A673 (cell line): ENCODE measurements at places on chromosomes 13 and 19. TPM values are rescaled to one million over a fixed set of nuclear protein-coding genes. Genes with fewer than 3 reads are reported as not detected.

- H3K27me3 ChIP-seq: no peaks in the 10 kb centered on the region
- no peak for DNase-seq
- no peak overlapping the region for H3K27ac ChIP-seq
- no peaks in the 10 kb centered on the region for H3K36me3 ChIP-seq
Measured at GRCh38 chr13:112481458-112481857, 105.3 kb downstream of the SPACA7 start.

- no peaks in the 10 kb centered on the region for H3K36me3 ChIP-seq
- no peak overlapping the region for H3K27ac ChIP-seq
- no peaks in the 10 kb centered on the region for H3K4me1 ChIP-seq
- no peak for DNase-seq
- H3K27me3 ChIP-seq: no peaks in the 10 kb centered on the region
Measured at GRCh38 chr13:28031896-28032288, 43.4 kb upstream of the URAD start.

- H3K36me3 ChIP-seq: no peaks in the 10 kb centered on the region
- peak overlapping the region; percentile 43 for H3K4me3 ChIP-seq
- H3K27ac ChIP-seq: peak overlapping the region; percentile 13
- H3K4me1 ChIP-seq: no peaks in the 10 kb centered on the region
Measured at GRCh38 chr13:52599848-52600603, 42.2 kb upstream of the HNRNPA1L2 start.

Gene CGB2
- not detected in 2 replicates for total RNA-seq

Gene HOMER3
- 23.9 and 31.0 TPM in 2 replicates for total RNA-seq

DNA sequence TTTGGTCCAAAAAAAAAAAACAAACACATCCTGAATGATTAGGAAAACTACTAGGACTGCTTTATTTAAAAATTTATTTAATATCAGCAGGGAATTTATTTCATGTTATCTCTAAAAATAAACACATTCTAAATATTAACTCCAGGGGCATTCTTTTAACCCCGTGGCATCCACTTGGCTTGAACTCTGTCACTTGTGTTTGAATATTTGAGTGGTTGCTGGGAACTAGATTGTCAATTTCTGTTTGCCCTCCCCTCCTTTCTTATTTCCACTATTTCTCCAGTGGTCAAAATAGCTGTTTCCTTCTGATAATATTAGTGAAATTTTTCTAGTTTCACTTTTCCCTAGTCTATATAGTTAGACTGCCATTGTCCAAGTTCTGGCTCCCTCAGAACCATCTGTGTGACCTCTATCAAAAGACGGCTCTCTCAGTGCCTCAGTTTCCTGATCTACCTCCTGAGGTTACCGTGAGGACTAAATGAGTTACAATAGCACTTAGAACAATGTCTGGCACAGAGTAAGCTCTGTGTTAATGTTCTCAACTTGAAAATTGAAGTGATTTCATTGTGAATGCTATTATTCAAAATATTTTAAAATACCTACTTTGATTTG is 107.3 kb downstream of the FGF14 start:
- no peaks in the 10 kb centered on the region for H3K27me3 ChIP-seq
- no peak for DNase-seq
- H3K4me3 ChIP-seq: no peak overlapping the region
- peaks cover 36% of the 10 kb centered on the region for H3K4me1 ChIP-seq

- H3K4me1 ChIP-seq: peaks cover 21% of the 10 kb centered on the region
- no peak overlapping the region for H3K27ac ChIP-seq
- H3K4me3 ChIP-seq: no peak overlapping the region
- no peaks in the 10 kb centered on the region for H3K27me3 ChIP-seq
- H3K36me3 ChIP-seq: peaks cover 44% of the 10 kb centered on the region
Measured at GRCh38 chr19:2274931-2275535, 6.9 kb downstream of the PEAK3 start.

DNA sequence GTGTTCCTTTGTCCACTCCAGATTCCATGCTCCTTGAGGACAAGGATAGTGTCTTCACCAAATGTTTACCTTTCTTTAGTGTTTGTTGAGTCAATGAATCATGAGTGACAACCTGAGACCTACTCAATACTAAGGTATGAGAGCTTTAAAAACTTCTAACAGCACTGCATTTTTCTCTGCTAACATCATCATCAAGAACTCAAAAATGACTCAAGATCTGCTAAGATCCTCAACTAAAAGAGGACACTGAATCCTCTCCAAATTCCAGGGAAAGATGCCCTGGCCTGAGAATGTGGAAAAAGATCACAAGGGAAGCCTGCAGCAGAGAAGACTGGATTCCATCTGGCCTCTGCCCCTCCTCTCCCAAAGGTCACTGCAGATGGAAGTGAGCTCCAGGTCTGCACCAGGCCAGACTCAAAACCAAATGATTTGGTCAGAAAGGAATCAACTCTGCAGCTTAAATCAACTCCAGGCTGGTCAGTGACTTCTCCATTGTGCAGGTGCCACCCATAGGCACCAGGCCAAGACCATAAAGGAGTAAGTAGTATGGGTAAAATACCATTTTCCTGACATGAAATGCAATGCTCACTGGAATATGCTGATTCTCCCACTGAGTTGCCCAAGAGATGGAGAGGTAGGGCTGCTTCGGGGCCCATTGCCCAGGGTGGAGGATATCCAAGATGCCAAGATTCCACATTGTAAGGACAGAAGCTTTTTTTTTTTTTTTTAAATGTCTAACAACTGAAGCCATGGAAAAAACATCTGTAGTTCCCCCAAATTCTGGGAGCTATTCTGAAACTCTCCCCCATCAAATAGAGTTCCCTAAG is 89.5 kb upstream of the DOCK9 start:
- no peak overlapping the region for H3K4me3 ChIP-seq
- H3K27me3 ChIP-seq: no peaks in the 10 kb centered on the region

- no peaks in the 10 kb centered on the region for H3K27me3 ChIP-seq
- no peak overlapping the region for H3K27ac ChIP-seq
- peak; percentile 70 for DNase-seq
Measured at GRCh38 chr19:38952395-38953165, 21.8 kb downstream of the MRPS12 start.

DNA sequence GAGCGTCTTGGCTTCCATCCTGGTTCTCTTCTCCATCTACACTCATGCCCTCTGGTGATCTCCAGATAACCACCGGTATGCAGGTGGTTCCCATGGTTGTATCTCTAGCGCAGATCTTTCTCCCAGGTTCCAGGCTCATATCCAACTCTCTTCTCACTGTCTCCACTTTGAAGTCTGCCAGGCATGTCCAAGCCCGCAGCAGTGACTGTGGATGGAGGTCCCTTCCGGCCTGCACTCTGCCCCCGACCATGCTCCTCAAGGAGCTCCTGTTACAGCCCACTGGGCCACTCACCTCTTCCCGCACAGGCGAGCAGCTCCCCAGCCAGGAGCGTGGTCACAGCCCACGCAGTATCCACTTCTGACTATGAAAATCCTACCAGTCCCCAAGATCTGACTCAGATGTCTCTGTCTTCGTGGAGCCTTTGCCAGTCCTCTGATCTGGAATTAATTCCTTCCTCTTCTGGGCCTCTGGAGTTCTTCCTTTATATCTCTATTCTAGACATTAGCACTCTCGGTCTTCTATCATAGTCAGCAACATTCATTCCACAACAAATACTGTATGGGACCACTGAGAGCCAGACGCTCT is 100.2 kb downstream of the TEX26 start:
- no peak overlapping the region for H3K27ac ChIP-seq
- H3K36me3 ChIP-seq: no peaks in the 10 kb centered on the region
- H3K27me3 ChIP-seq: no peaks in the 10 kb centered on the region
- peaks cover 8% of the 10 kb centered on the region for H3K4me1 ChIP-seq
- H3K4me3 ChIP-seq: no peak overlapping the region

- no peaks in the 10 kb centered on the region for H3K36me3 ChIP-seq
- H3K27ac ChIP-seq: no peak overlapping the region
- H3K27me3 ChIP-seq: no peaks in the 10 kb centered on the region
Measured at GRCh38 chr19:6064336-6065073, 45.8 kb downstream of the RFX2 start.

DNA sequence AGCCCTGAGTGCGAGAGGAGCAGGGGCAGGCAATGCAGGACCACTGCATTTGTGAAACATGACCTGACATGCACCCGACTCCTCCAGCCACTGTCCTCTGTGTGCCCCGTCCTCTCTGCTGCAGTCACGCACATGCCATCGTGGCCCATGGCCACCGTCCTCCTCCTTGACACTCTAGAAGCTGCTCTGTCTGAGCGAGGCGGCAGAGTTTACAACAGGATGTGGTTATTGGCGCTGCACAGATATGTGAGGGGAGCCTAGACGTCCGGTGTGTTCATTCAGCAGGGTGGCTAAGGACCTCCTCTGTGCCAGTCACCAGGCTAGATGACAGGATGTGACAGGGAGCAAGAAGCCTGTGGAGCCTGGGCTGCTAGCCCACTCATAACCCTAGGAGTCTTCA is 277.8 kb downstream of the FOXO1 start:
- no peak overlapping the region for H3K27ac ChIP-seq
- DNase-seq: no peak
- no peaks in the 10 kb centered on the region for H3K4me1 ChIP-seq
- no peak overlapping the region for H3K4me3 ChIP-seq
- H3K27me3 ChIP-seq: no peaks in the 10 kb centered on the region

DNA sequence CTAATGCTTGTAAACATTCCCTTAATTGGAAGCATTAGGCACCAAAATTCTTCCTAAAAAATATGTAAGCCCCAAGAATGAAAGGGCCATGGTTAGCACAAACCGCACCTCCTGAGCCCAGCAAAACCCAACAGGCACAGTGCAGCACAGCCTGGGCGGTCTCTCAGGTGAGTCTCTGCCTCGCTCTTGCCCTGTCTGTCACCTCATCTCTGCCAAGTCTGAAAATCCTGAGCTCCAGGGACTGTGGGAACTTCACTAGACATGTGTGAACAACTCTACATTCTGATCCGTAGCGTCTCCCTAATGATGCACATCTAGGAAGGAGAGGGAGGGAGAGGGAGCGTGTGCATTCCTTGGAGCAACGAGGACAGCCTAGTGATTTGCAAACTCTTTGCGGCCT is 88.8 kb upstream of the GJB6 start:
- H3K27ac ChIP-seq: no peak overlapping the region
- H3K36me3 ChIP-seq: no peaks in the 10 kb centered on the region
- no peak overlapping the region for H3K4me3 ChIP-seq
- H3K4me1 ChIP-seq: no peaks in the 10 kb centered on the region
- H3K27me3 ChIP-seq: peaks cover 12% of the 10 kb centered on the region

DNA sequence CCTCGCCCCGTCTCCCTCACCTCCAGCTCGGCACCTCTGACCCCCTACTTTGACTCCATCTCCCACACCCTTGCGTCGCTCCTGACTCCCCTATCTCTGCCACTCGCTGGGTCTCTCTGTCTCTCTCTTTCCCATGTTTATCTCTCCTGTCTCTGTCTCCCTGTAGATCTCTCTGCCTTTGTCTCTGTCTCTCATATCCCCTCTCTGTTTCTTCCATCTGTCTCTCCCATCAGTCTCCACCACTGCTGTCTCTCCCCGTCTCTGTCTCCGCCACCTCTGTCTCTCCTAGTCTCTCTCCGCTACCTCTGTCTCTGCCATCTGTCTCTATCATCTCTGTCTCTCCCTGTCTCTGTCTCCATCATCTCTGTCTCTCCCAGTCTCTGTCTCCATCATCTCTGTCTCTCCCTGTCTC is 12.4 kb upstream of the BBC3 start:
- H3K4me1 ChIP-seq: peaks cover 15% of the 10 kb centered on the region
- H3K36me3 ChIP-seq: no peaks in the 10 kb centered on the region
- peak overlapping the region; percentile 91 for H3K27ac ChIP-seq
- peak overlapping the region; percentile 50 for H3K4me3 ChIP-seq

Gene POU2F2
- 2.2 and 2.5 TPM in 2 replicates for total RNA-seq

GRCh38 chr13:106498158-106498557 is 37.3 kb downstream of the EFNB2 start:
- H3K27me3 ChIP-seq: no peaks in the 10 kb centered on the region
- H3K36me3 ChIP-seq: no peaks in the 10 kb centered on the region
- DNase-seq: no peak
- no peaks in the 10 kb centered on the region for H3K4me1 ChIP-seq

- peak; percentile 86 for DNase-seq
- H3K4me3 ChIP-seq: peak overlapping the region; percentile 21
- no peaks in the 10 kb centered on the region for H3K27me3 ChIP-seq
- no peaks in the 10 kb centered on the region for H3K36me3 ChIP-seq
- peak overlapping the region; percentile 88 for H3K27ac ChIP-seq
Measured at GRCh38 chr13:46655377-46656180, 102.6 kb downstream of the LRCH1 start.

DNA sequence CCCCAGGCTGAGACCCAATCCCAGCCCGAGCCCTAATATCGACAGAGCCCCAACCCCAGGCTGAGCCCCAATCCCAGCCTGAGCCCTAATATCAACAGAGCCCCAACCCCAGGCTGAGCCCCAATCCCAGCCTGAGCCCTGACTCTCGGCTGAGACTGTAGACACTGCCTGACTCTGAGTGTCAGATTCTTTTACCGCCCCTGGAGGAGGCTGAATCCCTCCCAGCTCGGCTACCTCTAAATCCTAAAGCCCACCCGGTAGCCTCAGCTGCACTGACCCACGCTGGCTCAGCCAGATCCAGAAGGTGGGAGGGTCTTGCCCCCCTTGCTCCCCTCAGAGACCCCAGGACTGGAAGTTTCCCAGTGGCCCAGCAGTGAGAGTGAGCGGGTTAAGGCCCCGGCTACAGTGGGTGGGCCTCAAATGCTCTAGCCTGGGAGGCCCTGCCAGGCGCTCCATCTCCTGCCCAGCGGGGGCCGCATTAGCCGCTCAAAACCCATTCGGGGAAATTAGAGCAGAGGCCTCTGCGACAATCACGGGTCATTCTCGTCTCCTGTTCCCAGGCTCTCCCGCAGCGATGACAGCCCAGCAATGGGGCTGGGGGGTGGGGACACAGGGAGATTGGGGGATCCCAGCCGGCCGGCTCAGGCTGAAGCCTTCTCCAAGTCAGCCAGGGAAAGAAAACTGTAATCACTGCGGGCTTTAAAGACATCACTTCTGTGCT is 43.8 kb downstream of the ZNRF4 start:
- H3K27me3 ChIP-seq: no peaks in the 10 kb centered on the region
- no peaks in the 10 kb centered on the region for H3K36me3 ChIP-seq
- H3K27ac ChIP-seq: no peak overlapping the region
- DNase-seq: peak; percentile 67
- no peaks in the 10 kb centered on the region for H3K4me1 ChIP-seq

DNA sequence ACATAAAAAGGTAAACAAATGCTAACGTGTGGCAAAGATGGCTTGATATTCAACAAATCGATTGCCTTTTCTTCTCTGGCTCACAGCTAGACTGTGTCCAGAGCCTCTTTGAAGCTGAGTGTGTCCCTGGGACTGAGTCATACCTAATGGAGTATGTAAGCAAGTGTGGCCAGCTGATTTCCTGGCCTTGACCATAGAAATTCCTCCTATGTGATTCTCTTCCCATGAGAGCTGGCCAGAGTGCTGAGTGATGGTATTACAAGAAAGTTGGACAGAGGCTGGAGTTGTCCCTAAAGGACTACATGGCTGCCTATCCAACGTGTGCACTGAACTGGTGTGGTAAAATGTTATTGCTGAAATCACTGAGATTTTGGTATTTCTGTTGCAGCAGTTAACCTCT is 320.1 kb upstream of the SLC10A2 start:
- H3K27me3 ChIP-seq: peaks cover 7% of the 10 kb centered on the region
- DNase-seq: no peak
